ENCODE measurements at places on chromosomes 3 and 15.

DNA sequence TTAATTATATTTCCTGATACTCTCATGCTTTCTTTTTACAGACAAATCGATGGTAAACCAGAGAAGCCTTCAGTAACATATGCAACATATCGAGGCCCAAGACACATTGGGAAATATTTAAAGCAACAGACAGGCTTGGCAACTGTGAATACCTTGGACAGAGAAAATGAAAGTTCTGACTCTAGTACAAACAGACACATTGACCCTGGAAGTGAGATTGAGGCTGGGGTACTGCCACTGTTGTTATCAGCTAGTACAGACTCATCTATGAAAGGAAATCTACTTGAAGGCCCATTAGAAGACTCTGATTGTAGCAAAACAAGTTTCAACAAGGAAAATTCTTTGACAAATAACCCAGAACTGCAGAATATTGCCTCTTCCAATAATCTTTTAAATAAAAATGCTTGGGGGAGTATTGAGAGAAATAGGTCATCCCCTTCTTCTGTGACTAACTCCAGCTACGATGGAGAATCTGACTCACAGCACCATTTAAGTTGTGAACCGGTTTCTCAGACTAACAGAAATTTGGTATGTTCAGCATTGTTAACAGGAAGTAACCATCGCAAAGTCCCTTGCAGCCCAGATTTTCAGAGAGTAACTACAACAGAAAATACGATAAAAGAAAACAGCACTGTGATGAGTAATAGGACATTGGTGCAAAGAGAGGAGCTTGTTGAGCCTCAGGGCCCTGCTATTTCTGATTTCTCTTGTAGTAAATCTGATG lies 50.2 kb downstream of the CRYBG3 start:
- DNase-seq, result no peak

GRCh38 chr3:170563712-170564423 lies 22.0 kb downstream of the SLC7A14 start:
- no peak for DNase-seq

DNA sequence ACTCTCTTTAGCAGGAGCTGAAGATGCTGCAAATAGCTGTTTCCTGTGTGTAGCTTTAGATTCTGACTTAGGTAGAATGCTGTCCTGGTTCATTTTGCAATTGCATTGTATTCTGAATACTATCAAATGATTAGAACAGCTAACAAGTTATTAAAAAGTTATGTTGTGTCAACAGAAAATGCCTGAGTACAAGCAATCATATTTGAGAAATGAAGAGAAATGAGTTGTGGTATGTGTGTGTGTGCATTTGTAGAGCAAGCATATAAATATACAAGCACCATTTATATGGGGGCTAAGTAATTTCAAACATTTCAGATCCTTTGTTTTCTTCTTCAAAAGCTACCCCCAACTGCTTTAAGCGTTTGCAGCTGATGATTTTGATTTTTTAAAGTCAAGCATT lies 7.8 kb downstream of the ZIC1 start:
- no peak for DNase-seq

GRCh38 chr3:148642214-148642613 lies 55.5 kb upstream of the AGTR1 start:
- no peak for DNase-seq

GRCh38 chr3:61650719-61651410 lies 89.5 kb downstream of the PTPRG start:
- no peak for DNase-seq

- DNase-seq, result no peak
These were observed 1505.4 kb downstream of the SI start for GRCh38 chr3:163572856-163573255.

- no peak for DNase-seq
These were observed 17.1 kb downstream of the MASP1 start for GRCh38 chr3:187274315-187274976.

GRCh38 chr15:89307791-89308190 lies 26.8 kb downstream of the POLG start:
- DNase-seq, result no peak

DNA sequence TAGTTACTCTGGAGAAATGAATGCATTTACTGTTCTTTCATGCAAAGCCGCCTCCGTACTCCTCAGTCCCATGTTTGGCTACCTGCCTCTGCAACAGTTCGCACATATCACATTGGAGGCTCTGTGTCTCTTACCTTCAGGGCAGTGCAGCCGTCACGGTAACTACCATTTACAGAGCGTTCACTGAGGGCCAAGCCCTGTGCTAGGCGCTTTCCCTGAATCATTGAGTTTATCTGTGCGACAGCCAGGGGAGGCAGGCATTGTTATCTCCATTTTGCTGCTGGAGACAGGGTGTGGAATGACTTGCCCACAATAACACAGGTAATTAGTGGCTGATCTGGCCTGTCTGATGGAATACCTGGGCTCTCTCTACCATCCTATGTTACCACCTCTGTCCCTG lies 115.0 kb downstream of the THSD4 start:
- no peak for DNase-seq

GRCh38 chr3:13750215-13750614 lies 129.7 kb downstream of the WNT7A start:
- no peak for DNase-seq

DNA sequence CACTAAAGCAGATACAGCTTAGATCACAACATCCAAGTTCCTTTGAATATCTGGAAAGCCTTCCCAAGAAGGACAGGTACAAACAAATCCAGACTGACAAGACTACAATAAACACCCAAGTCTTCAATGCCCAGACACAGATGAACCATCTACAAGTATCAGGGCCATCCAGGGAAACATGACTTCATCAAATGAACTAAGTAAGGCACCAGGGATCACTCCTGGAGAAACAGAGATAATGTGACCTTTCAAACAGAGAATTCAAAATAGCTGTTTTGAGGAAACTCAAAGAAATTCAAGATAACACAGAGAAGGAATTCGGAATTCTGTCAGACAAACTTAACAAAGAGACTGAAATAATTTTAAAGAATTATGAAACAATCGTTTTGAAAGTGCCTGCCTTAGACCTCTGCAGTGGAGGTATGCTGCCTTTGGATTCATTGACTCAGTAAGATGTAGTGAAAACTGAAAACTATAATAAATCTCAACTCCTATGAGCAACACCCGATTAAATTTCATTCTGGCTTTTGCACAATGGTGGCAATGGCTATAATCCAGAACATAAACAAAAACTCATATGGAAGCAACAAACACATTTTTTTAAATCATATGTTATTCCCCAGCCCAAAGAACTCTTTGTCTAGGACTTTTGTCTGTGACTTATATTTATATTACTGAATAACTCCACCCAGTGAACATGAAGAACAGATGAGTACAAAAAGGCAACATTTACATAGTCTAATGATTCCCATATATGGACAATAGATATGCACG lies 12.6 kb upstream of the COL8A1 start:
- no peak for DNase-seq

- peak; percentile 24 for DNase-seq
These were observed at the start of gene IL17RC for GRCh38 chr3:9916734-9917680. IL17RC (plus strand) TSS chr3:9917098; CDS start chr3:9917316, 218 bp downstream.

GRCh38 chr15:58451826-58452225 lies 20.0 kb downstream of the LIPC start:
- DNase-seq, result no peak

DNA sequence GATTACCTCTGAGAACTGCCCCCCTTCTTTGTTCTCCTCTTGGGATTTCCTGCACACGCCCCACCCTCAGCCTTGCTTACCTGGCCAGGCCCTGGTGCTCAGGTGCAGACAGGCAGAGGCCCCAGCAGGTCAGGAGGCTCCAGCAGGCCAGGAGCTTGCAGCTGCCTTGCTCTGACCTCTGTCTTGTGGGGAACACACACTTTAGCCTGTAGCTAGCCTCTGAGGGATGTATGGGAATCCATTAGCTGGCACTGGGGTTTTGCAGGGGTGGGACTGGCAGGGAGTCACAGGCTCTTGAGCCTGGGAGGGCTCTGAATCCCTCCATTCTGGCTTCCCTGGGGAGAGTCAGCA lies 2.7 kb downstream of the SMAD6 start:
- no peak for DNase-seq

- no peak for DNase-seq
These were observed 180.0 kb upstream of the TGFBR2 start for GRCh38 chr3:30426293-30426993.

DNA sequence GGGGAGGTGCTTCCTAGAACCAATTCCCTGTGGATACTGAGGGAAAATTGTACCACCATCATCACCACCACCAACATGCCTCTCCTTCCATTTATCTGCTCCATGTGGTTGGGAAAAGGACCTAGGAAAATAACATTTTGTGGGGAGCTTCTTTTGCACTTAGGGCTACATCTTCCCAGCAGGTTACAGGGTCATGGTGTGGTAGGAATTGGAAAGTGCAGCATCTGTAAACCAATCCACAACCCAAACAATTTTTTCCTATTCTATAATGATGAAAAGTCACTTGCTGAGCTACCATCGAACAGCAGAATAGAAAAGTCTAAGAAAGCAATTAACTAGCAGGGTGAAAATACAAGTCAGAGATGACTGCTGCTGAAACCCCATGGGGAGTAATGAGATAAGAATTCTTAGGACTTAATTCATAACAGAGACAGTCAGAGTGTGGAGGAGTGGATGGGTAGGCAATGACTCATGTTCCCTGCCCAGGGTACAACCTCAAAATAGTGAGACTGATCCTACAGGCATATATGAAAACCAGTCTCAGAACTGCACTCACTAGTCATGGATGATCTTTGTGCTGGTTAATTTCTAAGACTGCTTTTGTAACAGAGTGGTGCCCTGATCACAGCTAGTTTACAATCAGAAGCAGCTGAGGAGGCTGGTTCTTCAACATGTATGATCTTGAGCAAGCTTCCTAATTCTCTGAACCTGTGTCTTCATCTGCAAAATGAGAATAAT lies 38.1 kb upstream of the LEKR1 start:
- no peak for DNase-seq

- no peak for DNase-seq
These were observed 112.3 kb upstream of the HES1 start for GRCh38 chr3:194023501-194024280.

- no peak for DNase-seq
These were observed 5.8 kb downstream of the PRKCD start for GRCh38 chr3:53166781-53167291.

DNA sequence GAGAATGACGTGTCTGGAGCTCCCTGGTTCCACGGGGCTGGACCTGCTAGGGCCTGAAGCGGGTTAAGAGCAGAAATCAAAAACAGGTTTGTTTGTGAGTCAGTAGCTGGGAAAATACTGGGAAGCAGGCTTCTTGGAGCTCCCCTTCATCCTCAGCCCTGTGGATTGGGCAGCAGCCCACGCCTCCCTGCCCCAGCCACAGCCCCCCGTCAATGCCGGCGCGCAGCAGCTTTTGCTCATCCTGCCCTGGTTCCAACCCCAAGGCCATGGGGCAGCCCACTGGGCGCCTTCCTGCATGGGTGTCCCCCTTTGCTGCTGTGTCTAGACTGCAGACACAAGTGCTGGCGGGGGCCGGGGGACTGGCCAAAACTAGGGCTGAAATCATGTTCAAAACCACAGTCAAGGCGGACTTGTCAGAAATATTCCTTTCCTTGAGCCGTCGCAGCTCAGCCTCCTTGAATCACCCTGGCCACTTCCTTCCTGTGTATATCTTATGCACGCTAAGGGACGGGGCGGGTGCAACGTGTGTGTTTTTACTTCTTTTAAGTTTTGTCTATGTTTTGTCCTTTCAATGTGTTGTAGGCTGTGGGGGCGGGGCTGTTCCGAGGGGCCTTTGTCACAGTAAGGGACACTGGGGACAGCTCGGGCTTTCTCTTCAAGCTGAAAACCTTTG lies 108.1 kb downstream of the KLF13 start:
- peak; percentile 67 for DNase-seq

GRCh38 chr3:126924458-126924857 lies 58.5 kb upstream of the PLXNA1 start:
- no peak for DNase-seq

GRCh38 chr3:113034011-113034410 lies 43.2 kb downstream of the GTPBP8 start:
- no peak for DNase-seq
